Colonic mucosa (tissue), 4 donors: ENCODE measurements at places on chromosomes 2 and 18. TPM values are rescaled to one million over a fixed set of nuclear protein-coding genes. Genes with fewer than 3 reads are reported as not detected.

GRCh38 chr2:224969095-224969494 is 73.2 kb downstream of the DOCK10 start:
- no peak overlapping the region for H3K4me3 ChIP-seq
- H3K27ac ChIP-seq, result no peak overlapping the region
- no peaks in the 10 kb centered on the region for H3K4me1 ChIP-seq
- no peaks in the 10 kb centered on the region for H3K27me3 ChIP-seq

GRCh38 chr2:47062681-47063537 is 92.2 kb downstream of the STPG4 start:
- no peaks in the 10 kb centered on the region for H3K36me3 ChIP-seq
- H3K27me3 ChIP-seq, result no peaks in the 10 kb centered on the region

- H3K27me3 ChIP-seq, result no peaks in the 10 kb centered on the region
- H3K4me3 ChIP-seq, result no peak overlapping the region
- H3K4me1 ChIP-seq, result no peaks in the 10 kb centered on the region
- H3K36me3 ChIP-seq, result no peaks in the 10 kb centered on the region
These were observed 44.4 kb downstream of the FECH start for GRCh38 chr18:57542126-57542525.

DNA sequence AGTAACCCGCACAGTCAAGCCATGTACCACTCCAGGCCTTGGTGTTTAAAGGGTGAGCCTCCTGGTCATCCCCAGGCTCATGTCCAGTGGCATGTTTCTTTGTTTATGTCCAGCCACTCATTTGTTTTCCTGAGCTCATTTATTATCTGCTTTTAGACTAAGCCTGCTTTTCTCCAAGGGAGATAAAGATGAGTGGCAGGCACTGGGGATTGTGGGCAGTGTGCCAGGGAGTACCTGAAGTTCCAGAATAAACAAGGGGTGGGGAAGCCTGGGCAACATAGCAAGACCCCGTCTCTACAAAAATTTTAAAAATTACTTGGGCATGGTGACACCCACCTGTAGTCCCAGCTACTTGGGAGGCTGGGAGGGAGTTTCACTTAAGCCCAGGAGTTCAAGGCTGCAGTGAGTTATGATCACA is 1.9 kb downstream of the ANXA4 start:
- peaks cover 13% of the 10 kb centered on the region for H3K4me1 ChIP-seq
- no peaks in the 10 kb centered on the region for H3K36me3 ChIP-seq
- DNase-seq, result no peak
- H3K27me3 ChIP-seq, result no peaks in the 10 kb centered on the region
- H3K27ac ChIP-seq, result no peak overlapping the region
- peak overlapping the region; percentile 92 for H3K4me3 ChIP-seq

- no peak overlapping the region for H3K4me3 ChIP-seq
- DNase-seq, result no peak
- no peak overlapping the region for H3K27ac ChIP-seq
- no peaks in the 10 kb centered on the region for H3K27me3 ChIP-seq
- H3K36me3 ChIP-seq, result no peaks in the 10 kb centered on the region
- H3K4me1 ChIP-seq, result no peaks in the 10 kb centered on the region
These were observed 130.4 kb upstream of the NDUFV2 start for GRCh38 chr18:8972116-8972515.

OR6B2 gene
- not detected for total RNA-seq

- no peaks in the 10 kb centered on the region for H3K36me3 ChIP-seq
- H3K27ac ChIP-seq, result no peak overlapping the region
- no peak overlapping the region for H3K4me3 ChIP-seq
- DNase-seq, result no peak
- no peaks in the 10 kb centered on the region for H3K27me3 ChIP-seq
These were observed 179.5 kb downstream of the PTGR3 start for GRCh38 chr18:75029481-75029880.

EMILIN2 gene
- total RNA-seq, result 17.0 TPM

DNA sequence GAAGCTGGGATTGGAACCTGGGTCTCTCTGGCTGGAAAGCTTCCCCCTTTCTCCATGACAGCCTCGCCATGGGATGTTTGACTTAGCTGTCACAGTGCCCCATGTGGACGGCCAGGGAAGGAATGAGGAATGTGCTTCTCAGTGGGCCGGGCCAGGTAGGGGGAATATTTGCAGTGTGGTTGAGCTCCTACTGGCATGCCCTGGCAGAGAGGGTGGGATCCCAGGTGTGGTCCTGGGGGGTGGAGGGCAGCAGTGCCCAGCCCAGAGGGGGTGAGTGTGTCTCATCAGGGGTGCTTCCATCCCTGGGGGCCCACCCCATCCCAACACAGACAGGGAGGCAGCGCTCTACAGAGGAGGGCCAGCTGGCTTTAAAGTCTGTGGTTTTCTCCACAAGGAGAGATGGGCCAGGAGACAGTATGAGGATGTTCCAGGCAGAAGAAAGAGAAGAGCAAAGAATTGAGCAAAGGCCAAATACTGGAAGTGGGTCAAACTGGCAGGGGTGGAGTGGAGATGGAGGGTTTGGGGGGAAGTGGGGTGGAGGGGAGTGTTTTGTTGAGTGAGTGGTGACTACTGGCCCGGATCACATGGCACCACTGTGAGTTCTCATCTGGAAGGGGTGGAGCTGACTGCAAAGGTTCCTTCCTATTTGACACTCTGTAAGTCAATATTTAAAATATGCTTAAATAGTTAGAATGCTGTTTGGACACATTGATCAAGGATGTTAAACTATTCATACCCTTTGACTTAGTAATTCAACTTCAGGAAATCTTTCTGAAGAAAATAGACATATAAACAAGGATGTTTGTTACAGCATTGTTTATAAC is 94.0 kb downstream of the MYCN start:
- H3K36me3 ChIP-seq, result no peaks in the 10 kb centered on the region
- H3K27me3 ChIP-seq, result no peaks in the 10 kb centered on the region
- no peak overlapping the region for H3K4me3 ChIP-seq
- no peak overlapping the region for H3K27ac ChIP-seq
- H3K4me1 ChIP-seq, result no peaks in the 10 kb centered on the region

DNA sequence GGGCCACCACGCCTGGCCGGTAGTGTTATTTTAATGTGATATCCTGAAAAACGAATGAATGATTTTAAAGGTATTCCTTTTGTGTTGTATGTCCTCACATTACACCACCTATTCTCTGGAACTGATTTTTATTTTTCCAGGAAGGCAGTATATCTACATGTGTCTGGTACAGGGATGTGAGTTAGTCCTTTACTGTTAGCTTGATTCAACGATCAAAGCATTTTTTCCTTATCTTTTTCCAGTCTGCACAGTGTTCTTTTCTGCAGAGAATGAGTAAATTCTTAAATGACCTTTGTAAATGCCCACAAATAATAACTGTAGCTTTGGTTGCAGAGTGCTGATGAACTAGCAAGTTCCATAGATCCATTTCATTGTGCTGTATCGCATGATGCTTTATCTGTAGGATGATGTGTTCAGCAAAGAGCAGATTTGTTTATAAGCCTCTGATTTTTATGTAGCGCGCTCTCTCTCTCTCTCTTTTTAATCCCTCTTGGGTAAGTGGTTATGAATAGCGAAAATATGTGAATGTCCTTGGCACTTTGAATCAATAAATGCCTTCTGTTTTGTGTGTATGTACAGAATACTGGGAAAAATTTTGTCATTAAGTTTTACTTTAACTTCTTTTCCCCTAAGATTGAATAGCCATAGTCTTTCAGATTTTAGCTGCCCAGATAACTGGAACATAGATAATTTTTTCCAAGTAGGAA is 82.5 kb upstream of the EML6 start:
- H3K27ac ChIP-seq, result no peak overlapping the region
- peaks cover 38% of the 10 kb centered on the region for H3K36me3 ChIP-seq
- no peaks in the 10 kb centered on the region for H3K4me1 ChIP-seq
- no peak overlapping the region for H3K4me3 ChIP-seq
- no peaks in the 10 kb centered on the region for H3K27me3 ChIP-seq
- no peak for DNase-seq

CABLES1 gene
- 6.2 TPM for total RNA-seq

TTLL4 gene
- 27.5 TPM for total RNA-seq

IL1RL2 gene
- 1.9 TPM for total RNA-seq

GRCh38 chr2:31863867-31864266 is 146.9 kb downstream of the MEMO1 start:
- H3K4me3 ChIP-seq, result no peak overlapping the region
- DNase-seq, result no peak
- no peak overlapping the region for H3K27ac ChIP-seq
- H3K27me3 ChIP-seq, result no peaks in the 10 kb centered on the region

- no peaks in the 10 kb centered on the region for H3K27me3 ChIP-seq
- peaks cover 4% of the 10 kb centered on the region for H3K36me3 ChIP-seq
- no peak overlapping the region for H3K27ac ChIP-seq
- no peaks in the 10 kb centered on the region for H3K4me1 ChIP-seq
- no peak for DNase-seq
These were observed 55.0 kb downstream of the EPB41L3 start for GRCh38 chr18:5488844-5489243.

ECEL1 gene
- total RNA-seq, result 0.12 TPM

DCC gene
- 0.48 TPM for total RNA-seq

GRCh38 chr2:27860111-27860510 is 30.1 kb downstream of the RBKS start:
- no peaks in the 10 kb centered on the region for H3K36me3 ChIP-seq
- no peak for DNase-seq
- no peaks in the 10 kb centered on the region for H3K27me3 ChIP-seq
- no peak overlapping the region for H3K27ac ChIP-seq
- no peaks in the 10 kb centered on the region for H3K4me1 ChIP-seq

NOL4 gene
- 1.5 TPM for total RNA-seq

DNA sequence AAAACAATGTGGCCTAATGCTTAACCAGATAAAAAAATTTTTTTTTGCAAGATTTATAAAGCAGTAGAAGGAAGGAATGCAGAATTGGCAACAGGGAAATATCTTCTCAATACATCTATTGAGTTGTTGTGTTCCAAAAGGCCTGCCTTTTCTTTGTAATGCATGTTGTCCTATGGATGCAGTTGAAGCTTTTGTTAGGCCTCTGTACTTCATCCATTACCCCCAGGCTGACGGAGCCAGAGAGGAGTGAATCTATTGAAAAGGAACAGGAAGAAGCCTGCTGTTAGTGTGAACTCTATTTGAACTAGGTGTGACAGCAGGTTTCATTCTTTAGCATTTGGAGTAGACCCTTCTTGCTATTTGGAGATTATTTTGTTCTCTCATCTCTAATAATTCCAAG is 56.5 kb downstream of the MTX2 start:
- DNase-seq, result peak; percentile 31
- H3K36me3 ChIP-seq, result no peaks in the 10 kb centered on the region
- no peaks in the 10 kb centered on the region for H3K27me3 ChIP-seq

DNA sequence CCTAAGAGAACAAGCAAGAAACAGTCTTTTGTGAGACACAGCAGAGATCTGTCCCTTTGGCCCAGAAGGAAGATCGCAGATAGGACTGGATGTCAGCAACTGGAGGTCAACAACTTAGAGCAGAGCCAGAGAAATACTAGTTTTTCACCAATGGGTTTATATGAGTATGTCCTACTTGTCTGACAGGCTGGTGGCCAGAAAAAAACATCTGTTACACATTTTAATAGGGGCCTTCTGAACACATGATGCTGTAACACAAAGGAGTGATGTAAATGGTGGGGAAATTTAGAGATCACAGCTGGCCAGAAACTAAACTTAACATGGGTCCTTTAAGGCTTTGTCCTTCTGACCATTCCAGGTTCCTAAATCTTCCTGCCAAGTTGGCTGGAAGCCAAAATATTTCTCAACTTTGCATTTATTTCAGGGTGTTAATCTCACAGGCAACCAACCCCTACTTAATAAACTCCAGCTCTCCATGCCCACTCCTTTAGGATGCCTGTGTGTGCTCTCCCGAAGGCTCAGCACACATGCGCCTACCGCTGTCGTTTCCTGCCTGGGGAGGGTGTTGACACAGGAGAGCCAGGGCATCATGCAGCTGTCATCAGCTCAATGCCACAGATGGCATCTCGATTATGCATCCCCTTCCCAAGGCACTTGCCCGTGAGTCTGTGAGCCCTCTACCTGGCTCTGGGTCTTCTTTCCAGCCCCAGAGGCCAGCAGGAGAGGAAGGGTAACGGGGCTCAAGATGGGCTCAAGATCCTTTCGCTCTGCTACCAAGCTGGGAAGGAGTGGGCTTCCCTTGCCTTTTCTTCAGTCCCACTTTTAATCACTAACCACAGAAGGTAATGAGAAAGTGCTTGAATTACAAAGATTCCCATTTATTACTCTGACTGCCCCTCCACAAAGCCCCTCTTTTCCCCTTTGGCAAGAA is 252.5 kb downstream of the ETAA1 start:
- peaks cover 5% of the 10 kb centered on the region for H3K27me3 ChIP-seq
- peak overlapping the region; percentile 32 for H3K27ac ChIP-seq
- H3K4me3 ChIP-seq, result no peak overlapping the region
- H3K36me3 ChIP-seq, result no peaks in the 10 kb centered on the region
- DNase-seq, result peak; percentile 24

DNA sequence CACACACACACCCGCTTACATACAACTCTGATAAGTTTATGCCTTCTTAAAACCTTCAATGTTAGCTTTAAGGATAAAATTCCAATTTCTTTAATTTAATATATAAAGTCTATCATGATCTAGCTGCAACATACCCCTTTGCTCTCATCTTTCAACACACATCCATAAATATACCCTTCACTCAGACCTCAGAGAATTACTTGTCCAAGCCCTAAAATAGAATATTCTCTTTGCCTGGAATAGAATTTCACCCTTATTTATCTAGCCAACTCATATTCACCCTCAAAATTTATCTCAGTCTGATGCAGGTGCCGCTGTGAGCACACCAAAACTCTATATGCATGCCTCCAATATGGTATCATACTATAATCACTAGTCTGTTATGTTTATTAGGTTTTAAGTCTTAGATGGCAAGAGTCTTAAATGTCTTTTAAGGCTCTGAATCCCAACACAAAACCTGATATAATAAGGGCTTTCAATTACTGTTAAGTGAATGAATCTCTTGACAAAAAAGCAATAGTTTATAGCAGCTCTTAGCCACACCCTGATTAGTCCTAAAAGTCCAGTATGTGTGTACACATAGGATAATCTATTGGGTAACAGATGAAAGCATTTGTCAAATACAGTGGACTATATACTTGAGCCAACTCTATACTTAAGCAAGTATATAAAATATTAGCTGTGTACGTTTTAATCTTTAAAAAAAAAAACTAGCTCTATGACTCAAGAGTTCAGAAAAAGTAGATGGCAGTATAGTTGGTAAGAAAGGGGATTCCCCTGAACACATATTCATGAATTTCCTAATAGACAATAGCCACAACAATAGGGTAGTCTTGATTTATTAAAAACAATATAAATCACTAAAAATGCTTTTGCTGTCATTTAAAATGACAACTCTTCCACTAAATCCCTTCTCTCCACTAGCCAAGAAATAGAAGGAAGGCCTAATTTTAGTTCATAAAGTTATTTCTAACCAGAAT is 144.5 kb downstream of the EXOC6B start:
- DNase-seq, result no peak
- no peak overlapping the region for H3K4me3 ChIP-seq
- H3K4me1 ChIP-seq, result no peaks in the 10 kb centered on the region

GRCh38 chr2:212523756-212524155 is 14.8 kb downstream of the ERBB4 start:
- no peaks in the 10 kb centered on the region for H3K27me3 ChIP-seq
- H3K4me3 ChIP-seq, result no peak overlapping the region
- H3K36me3 ChIP-seq, result no peaks in the 10 kb centered on the region
- H3K27ac ChIP-seq, result no peak overlapping the region
